ENCODE measurements at places on chromosomes 12 and 14.

DNA sequence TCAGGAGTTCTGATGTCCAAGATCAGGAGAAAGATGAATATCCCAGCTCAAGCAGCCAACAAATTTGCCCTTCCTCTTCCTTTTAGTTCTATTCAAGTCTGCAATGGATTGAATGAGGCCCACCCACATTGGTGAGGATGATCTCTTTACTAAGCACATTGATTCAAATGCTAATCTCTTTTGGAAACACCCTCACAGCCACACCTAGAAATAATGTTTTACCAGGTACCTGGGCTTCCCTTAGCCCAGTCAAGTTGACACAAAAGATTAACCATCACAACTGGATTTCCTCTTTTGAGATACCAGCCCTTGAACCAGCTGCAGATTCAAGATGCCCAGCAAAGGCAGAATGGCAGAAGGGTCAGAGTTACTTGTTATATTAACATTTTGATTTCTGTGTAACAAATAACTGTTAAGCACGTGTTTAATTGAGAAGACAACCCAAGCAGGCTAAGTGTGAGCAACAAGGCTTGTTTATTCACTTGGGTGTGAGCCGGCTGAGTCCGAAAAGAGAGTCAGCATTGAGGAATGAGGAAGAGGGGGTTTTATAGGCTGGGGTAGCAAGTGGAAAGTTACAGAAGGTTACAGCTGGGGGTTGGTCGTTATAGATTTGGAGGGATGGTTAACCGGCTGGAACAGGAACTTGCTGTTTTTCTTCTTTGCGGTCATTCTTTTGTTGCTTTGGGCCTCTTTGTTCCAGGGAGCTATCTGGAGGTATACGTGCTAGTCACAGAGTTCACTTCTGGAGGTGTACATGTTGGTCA, 180.3 kb downstream of the EMP1 start:
- DNase-seq: no peak

- no peak for DNase-seq
Measured at GRCh38 chr14:24417832-24418491, 11.5 kb downstream of the CBLN3 start.

GRCh38 chr12:28844718-28845117, 304.4 kb upstream of the FAR2 start:
- no peak for DNase-seq

- DNase-seq: no peak
Measured at GRCh38 chr12:124617615-124618014, 50.2 kb upstream of the NCOR2 start.

DNA sequence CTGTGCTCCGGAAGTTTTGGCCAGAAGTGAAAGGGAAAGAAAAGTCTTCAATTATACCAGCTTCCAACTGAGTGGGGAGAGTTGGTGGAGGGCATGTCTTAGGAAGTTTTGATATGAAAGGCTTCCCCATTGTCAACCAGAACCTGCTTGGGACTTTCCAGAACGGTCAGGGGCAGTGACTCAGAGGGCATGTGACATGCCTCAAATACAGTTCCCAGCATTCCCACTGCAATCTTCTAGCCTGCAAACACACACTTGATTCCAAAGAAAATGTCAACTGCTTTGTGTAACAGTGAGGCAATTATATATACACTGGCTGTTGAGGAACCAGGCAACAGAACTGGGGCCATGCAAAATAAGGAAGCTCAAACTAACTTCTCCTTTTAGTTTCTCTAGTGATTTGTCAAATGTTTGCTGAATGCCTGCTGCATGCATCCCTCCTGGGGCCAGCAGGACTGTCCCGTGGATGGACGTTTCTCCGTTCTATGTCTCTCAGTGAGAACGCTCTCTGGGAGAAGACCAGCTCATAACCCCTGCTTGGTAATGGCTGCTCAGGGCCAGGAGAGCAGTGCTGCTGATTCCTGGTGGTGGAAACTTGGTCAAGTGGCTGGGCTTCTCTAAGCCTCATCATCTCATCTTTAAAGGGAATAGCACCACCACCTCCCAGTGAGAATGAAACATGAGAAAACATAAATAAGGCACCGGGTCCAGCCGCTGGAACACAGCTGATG, 18.3 kb downstream of the SLC25A47 start:
- DNase-seq: peak; percentile 38

DNA sequence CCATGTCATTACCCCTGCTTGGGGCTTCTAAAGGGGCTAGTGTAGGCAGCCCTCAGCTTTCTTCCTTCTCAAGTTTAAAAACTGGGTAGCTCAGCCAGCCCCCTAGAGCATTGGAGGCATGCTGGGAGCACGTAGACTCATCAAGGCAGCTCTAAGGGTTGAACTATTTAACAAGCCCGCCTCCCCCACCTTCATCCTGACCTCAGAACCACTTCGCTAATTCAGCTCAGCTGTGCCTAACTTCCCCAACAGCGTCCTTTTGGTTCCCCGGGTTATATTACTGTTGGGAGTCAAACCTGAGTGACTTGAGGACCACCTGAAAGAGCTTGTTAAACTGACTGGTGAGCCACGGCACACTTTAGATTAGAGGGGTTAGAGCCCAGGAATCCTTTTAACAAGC, 30.1 kb downstream of the MAX start:
- no peak for DNase-seq

DNA sequence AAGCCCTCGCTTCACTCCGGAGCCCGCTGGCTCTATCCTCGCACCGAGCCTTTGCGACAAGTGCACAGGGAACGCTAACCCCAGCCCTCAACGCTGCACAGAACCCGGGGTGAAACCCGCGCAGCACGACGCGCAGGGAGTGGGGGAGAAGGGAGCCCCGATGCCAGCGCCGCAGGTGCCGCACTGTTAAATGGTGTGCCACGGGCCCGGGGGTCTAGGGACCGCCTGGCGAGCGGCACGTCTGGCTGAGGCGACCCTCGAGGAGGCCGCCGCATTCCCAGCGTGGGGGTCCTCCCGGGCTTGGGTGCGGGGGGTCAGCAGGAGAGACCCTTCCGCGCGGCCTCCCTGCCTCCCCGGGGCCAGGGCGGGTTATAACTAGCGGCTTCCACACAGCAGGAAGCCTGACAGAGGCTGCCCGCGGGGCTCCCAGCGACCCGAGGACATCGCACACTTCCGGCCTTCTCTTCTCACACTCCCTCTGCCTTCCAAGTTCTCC, 23.8 kb upstream of the LRTM2 start:
- peak; percentile 50 for DNase-seq

- no peak for DNase-seq
Measured at GRCh38 chr12:65754744-65755595, 69.3 kb upstream of the HMGA2 start.

DNA sequence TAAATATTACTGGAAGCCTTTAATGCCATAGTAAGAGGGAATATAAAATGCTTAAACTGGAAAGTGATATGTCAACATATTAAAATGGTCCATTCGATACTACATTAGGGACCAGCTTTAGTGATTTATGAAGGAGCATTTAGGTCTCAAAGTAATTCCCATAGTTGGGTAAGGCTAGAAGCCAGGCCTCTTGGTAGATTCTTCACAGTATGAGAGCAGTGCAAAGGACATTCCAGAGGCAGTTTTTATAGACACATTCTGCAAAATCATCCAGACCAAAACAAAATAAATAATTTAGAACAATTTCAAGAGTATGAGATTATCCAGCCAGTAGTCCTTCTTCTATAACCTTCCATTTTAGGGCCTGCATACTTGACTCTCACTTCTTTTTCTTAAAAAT, 142.6 kb upstream of the PDZRN4 start:
- DNase-seq: no peak

GRCh38 chr12:54437243-54437642, 18.2 kb upstream of the ITGA5 start:
- DNase-seq: no peak

- no peak for DNase-seq
Measured at GRCh38 chr14:59305836-59306555, 117.5 kb downstream of the DAAM1 start.

- DNase-seq: no peak
Measured at GRCh38 chr12:49588721-49589516, 16.5 kb downstream of the FAM186B start.

GRCh38 chr14:84927096-84927827, 602.7 kb upstream of the FLRT2 start:
- DNase-seq: no peak

- no peak for DNase-seq
Measured at GRCh38 chr12:132740313-132740646, 21.4 kb downstream of the ANKLE2 start.

GRCh38 chr12:4250691-4251090, 22.9 kb upstream of the CCND2 start:
- DNase-seq: no peak

GRCh38 chr12:95204141-95204866, 13.0 kb downstream of the FGD6 start:
- no peak for DNase-seq

- DNase-seq: no peak
Measured at GRCh38 chr14:42909659-42910058, 1303.0 kb downstream of the LRFN5 start.

DNA sequence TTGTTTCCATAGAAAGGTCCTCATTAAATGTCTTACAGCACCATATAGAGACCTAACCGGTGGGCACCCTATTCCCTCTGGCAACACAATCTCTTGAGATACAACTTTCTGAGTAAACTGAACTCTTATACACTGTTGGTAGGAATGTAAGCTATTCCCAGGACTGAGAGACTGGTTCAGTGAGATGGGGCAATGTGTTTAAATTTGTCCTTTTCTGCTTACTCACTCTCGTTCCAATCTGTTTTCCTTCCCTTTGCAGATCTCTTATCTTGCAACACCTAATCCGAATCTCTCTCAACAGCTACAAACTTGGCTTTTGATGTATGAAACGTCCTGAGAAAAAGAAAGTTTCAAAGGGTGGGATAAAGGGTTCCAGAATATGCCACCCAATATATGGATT, 26.1 kb upstream of the ETV6 start:
- no peak for DNase-seq

- no peak for DNase-seq
Measured at GRCh38 chr12:99282086-99282485, 365.5 kb upstream of the GARIN6 start.

GRCh38 chr12:7602277-7602676, 63.4 kb downstream of the APOBEC1 start:
- DNase-seq: no peak

DNA sequence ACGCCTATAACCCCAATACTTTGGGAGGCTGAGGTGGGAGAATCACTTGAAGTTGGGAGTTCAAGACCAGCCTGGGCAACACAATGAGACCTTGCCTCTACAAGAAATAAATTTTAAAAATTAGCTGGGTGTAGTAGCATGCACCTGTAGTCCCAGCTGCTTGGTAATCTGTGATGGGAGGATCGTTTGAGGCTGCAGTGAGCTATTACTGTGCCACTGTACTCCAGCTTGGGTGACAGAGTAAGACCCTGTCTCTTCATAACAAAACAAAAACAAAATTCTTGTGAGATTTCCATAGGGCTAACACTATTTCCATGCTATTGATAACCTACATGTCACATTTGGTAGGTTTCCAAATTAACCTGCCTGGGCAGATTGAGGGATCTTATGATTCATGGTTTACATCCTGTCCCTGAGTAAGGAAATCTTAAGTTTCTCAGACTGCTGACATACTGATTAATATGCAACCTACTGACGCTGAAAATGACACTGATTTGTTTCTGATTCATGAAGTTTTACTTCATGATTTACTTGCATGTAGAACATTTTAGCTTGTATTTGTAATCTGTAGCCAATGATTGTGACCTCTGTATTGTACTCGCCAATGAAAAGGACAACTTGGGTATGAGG, 15.9 kb downstream of the ATP6V1D start:
- DNase-seq: no peak

DNA sequence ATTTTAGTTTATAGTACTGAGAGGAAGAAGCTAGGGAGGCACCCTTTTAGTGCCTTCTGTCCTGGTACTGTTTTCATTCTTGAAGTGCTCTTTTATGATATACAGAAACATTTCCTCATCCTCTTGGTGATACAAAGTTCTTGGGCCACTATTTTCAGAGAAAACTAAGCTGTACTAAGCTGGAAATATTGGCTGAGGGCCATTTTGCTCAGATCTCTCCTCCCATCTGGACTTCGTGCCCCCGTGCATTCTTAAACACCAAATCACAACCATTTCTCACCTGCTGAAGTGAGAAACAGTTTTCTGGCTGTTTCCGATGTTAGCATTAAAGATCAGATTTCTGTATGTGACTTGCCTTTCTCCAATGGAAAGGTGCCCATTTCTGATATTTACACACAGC, 158.9 kb downstream of the FBXL14 start:
- DNase-seq: no peak

DNA sequence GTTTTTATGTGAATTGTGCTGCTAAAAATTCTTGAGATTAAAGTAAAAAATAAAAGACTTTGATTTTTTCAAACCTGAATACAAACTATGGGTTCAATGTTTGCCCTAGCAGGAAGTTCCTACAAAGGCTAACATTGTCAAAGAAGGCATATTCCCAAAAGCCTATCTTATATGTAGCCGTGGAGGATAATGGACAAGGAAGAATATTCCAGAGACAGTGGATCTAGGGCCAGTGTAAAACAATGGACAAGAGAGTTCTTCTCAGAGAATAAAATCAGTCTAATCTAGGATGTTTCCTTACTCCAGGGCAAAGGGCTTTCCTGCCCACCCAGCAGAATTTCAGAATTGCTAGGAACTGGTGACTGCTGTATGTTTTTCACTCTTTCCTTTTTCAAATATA, 359.2 kb upstream of the ATP2B1 start:
- no peak for DNase-seq

DNA sequence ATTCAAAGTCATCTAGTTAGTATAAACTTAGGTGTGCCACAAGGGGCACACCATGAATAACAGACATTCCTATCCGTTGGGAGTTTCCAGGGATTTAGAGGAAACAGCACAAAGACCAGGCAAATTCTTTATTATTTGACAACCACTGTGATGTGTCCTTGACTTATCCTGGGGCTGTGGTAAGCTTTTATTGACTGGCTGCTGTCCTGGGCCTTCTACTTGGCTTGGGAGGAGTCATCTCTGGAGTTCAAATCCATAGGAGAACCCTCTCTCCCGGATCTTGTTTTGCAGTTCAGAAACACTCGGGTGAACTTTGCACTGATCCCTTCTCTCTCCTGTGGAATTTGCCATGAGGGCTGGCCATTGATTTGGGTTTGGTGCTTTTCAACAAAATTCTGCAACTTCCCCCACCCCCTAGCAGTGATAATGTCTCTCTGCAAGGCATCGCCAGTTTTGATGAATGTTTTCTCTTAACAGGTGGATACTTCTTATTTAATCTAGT, 136.3 kb downstream of the ADCK1 start:
- DNase-seq: no peak

- DNase-seq: no peak
Measured at GRCh38 chr12:21939435-21939834, 1.8 kb downstream of the ABCC9 start.

DNA sequence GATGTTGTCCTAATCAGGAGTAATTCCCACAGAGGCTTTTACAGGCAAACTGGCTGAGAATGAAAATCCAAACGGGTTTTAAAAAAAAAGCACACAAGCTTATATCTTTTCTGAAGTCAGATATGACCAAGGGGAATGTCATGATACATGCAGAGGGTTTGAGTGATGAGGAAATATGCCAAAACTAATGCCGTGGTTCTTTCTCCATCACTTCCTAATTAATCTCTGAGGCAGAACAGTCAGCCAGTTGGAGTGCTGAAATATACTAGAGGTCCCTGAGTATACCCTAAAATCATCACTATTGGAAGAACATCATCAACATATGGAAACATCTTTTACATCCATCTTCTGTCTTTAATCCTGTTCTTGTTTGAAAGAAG, 160.8 kb upstream of the FAR2 start:
- no peak for DNase-seq

GRCh38 chr12:122743895-122744525, 8.6 kb upstream of the DENR start:
- DNase-seq: no peak

GRCh38 chr14:96588410-96589257, 86.5 kb downstream of the PAPOLA start:
- no peak for DNase-seq

- DNase-seq: no peak
Measured at GRCh38 chr14:75604979-75605851, 26.8 kb downstream of the FLVCR2 start.

Measured in CD4-positive, alpha-beta T cell treated with Interleukin-17A for 1 hour (primary cell).